ENCODE measurements at places on chromosomes 16 and 17.

DNA sequence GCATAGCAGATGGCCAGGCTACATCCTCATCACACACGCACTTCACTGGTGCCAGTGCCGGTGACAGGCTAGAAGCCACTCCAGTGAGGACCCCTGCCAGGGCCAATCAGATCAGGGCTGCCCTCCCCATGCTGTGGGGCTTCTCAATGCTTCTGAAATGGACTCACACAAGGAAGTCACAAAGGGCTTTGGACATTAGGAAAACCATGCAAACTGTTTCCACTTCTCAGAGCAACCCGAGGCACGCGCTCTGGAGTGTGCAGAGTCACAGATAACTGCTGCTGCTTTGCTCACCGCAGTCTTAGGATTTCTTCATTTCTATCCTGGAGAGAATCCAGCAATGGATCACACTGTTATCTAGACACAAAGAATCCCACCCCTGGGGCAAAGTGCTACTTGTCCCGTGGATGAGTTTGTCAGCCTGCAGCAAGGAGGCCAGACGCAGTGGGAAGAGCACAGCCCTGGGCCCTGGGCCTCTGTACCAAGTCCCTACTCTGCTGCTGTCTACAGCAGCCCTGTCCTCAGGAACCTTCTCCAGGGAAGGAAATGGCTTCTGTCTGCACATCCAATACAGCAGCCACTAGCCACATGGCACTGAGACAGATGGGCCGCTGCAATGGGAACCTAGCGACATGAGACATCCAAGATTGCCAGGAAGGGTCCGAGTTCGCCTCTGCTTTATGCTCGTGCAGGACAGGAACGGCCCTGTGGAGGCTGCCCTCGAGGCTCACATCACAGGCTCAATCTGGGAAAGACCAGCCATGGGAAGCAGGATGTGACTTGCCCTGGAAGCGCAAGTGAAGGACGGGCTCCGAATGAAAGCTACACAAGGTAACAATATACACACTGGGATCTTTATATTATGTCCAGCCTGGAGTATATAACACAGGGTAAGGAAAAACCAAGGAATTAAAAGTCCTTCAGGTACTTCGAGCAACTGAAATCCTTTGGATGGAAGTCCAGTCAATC lies 169.3 kb downstream of the ZFHX3 start:
- DNase-seq = no peak

DNA sequence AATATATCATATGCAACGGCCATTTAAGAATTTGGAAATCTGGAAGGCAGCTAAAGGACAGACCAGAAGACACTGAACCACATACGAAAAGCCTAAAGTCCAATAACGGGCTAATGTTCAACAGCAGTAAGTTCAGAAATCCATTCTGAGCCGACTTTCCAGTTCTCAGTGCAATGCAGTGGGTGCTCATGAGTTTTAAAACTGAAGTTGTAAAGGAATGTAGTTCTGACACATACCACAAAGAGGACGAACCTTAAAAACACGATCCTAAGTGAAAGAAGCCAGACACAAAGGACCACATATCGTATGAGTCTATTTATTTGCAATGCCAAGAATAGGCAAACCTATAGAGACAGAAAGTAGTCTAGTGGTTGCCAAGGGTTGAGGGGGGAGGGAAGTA lies 278.3 kb upstream of the ZFHX3 start:
- DNase-seq = no peak

DNA sequence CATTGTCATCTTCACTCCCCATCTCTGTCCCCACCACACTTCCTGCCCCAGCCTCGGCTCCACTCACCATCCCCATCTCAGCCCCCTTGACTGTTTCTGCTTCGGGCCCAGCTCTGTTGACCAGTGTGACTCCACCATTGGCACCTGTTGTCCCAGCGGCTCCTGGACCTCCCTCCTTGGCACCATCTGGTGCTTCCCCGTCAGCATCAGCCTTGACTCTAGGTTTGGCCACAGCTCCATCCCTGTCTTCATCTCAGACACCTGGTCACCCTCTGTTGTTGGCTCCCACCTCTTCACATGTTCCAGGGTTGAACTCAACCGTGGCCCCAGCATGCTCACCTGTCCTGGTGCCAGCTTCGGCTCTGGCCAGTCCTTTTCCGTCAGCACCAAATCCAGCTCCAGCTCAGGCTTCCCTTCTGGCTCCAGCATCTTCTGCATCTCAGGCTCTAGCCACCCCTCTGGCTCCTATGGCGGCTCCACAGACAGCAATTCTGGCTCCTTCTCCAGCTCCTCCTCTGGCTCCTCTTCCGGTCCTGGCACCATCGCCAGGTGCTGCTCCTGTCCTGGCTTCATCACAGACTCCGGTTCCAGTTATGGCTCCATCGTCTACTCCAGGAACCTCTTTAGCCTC lies 24.4 kb upstream of the PHKG2 start:
- DNase-seq = no peak

DNA sequence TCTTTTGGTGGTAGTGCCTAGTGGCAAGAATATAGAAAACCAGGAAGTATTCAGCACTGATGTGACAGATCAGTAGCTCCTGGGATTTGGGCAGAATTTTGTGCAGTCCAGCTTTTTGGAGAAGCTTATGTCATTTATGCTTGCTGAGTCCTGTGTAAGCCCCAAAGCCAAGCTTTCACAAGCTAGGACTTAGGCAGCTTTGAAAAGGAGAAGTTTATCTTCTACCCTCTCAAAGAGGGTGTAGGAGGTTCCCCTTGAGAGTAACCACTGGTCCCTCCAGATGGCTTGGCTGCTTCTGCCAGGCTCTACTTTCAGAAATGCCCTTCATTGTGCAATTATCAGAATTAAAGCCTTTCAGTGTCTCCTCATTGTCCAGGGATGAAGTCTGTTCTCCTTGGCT lies 78.8 kb downstream of the CES1 start:
- no peak for DNase-seq

DNA sequence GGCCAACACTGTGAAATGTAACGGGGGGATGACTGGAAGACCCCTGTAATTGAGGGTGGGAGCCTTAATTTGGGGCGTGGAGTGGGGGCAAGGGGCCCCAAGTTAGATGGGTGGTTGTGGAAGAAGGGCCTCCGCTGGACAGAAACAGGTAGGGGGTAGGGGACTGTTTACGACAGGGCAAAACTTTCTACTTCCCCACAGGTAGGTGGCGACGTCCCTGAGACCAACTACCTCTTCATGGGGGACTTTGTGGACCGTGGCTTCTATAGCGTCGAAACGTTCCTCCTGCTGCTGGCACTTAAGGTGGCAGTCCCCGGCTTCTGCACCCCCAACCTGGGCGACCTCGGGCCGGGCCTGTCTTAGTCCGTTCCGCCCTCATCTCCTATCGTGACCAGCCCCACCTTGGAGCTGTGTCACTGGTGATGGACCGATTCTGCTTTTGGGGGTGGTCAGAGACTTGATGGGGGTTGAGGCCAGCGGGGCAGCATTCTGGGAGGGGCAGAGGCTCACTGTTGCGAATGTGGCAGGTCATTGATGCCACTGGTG lies 6.8 kb downstream of the PPP4C start:
- DNase-seq = no peak

- DNase-seq = no peak
Observed at GRCh38 chr17:79978548-79978855, 57.2 kb downstream of the TBC1D16 start.

- DNase-seq = no peak
Observed at GRCh38 chr17:51667706-51668083, 407.3 kb downstream of the UTP18 start.

DNA sequence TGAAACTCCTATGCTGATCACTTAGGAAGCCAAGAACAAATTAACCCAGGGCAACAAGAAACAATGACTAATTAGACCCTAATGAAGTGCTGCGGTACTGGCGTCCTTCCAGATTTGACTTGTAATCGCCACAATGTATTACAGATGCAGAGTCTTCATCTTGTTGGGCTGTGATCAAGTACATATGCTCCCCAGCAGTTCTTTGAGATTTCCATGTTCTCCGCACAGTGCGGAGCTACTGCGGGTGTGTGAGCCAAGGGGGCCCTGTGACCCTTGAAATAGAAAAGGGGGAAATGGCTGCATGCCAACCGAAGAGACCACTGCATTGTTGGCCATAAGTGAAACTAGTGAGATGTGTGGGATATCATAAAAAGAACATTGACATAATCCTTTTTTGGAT lies 469.9 kb downstream of the MAF start:
- no peak for DNase-seq

DNA sequence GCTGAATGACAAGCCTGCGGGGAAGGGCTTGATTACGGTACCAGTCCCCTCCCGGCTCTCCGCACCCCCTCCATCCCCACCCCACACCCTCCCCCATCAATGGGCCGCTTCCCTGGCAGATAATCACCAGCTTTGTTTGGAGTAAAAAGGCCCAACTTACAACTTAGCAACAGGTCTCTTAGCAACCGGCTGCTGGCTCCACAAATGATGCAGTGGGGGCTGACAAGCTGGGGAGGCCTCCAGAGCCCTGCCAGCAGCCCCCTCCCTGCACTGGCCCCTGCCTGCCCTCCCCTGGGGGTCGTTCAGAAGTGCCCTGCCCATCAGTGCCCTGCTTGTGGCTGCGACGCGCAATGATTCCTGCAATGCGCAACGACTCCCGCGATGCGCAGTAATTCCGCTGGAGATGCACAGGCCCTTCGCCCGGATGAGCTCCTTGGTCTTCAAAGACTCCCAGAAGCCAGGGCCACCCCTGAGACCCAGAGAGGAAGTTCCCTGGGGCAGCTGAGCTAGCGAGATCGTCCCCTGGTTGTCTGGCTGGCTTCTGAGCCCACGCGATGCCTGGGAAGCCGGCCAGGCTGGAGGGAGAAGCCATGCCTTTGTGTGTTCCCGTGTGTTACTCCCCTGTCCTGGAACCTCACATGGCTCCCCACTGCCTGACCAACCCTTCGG lies 23.3 kb downstream of the CPNE2 start:
- peak; percentile 71 for DNase-seq

DNA sequence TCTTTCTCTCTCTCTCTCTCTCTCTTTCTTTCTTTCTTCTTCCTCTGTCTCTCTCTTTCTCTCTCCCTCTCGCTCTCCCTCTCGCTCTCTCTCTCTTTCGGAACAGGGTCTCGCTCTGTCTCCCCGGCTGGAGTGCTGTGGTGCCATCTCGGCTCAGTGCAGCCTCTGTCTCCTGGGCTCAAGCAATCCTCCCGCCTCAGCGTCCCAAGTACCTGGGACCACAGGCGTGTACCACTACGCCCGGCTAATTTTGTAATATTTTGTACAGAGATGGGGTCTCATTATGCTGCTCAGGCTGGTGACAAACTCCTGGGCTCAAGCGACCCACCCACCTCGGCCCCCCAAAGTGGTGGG lies 12.7 kb upstream of the KLHDC4 start:
- no peak for DNase-seq
